Kasumi-1 (cell line): ENCODE measurements at places on chromosomes 3 and 15.

- no peak for DNase-seq
These were observed 34.8 kb downstream of the LMCD1 start for GRCh38 chr3:8536096-8537056.

DNA sequence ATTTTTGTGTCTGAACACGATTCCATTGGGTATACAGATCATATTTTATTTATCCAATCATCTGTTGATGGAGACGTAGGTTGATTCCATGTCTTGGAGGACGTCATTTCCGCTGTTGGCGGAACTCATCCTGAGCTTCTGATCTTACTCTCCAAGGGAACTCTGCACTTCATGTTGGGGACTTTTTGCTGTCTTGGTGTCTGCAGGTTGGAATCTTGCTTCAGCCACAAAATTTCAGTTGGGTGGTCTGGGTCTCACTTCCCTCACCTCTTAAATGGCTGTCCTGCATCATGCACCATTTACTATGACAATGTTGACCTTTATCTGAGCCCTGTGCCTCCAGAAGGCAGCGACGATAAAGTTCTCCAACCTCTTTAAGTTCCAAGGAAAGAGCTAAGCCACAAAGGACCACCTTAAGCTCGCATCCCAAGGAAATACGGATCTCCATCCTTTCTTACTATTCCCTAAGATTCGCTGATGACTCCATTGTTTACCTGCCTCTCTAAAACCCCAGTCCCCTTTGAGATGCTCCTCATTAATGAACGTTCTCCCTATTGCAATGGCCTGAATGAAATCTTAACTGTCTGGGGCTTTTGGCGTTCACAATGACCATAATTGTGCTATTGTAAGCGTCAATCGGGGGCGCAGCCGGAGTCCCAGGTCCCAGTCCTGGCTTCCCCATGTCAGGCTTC is 23.1 kb upstream of the RNU6-1 start:
- no peak for DNase-seq

DNA sequence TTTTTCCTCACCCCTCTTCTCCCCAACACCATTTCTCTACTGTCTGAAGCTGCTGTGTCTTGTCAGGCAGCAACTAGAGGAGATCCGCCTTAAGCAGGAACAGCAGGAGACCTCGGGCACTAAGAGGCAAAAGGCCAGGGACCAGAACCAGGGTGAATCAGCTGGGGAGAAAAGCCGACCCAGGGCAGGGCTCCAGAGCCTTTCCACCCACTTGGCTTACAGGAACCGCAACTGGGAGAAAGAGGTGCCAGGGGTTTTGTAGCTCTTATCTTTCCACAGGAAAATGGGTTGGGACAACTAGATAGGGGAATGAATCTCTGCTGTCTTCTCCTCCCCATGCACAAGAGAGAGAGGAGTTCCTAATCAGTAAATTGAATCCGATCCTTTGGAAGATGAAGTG is 3.0 kb upstream of the NGRN start:
- no peak for DNase-seq

DNA sequence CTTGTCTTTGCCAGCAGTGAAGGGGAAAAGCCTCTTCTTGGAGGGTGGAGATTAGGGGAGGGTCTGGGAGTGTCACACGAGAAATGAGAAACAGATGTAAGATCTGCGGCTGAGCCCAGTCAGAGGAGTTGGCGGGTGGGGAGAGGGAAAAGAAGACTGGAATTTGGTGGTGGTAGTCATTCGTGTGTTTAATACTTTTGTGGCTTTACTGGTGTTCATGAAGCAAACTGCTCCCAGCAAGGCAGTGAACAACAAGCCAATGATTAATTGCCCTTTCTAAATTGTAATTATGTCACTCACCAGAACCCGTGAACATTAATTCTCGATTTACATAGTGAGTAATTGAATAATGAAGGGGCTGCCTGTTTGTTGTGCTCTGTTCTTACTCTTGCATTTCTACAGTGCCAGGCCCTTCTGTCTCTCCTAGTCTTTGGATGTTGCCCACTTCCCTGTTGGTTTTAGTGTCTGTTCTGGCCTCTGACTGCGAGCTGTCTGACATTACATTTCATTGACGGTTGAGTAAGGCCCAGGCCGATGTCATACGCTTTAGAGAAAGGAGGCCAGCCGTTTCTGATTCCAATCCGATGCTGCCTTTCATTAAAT is 78.0 kb downstream of the CHCHD6 start:
- DNase-seq = no peak

- no peak for DNase-seq
These were observed 60.6 kb downstream of the ALCAM start for GRCh38 chr3:105427332-105427731.

DNA sequence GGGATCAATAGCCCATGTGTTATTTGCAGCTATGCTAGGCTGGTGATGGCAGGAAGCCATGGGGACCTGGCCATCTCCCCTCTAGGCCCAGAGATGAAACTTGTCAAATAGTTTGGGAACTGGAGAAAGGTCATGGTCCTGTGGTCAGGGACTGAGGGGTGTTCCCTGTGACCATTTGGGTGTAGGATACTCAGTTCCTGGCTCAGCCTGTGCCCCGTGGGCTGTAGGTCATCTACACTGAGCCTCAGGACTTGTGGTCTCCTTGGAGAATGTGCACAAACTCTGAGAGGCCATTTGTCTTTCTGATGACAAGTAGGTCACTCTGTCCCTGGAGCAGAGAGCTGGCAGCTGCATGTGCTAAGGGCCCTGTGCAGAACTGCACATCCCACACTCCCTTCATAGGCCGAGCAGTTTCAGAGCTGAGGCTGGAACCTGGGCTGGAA is 17.5 kb downstream of the GASK1A start:
- no peak for DNase-seq

DNA sequence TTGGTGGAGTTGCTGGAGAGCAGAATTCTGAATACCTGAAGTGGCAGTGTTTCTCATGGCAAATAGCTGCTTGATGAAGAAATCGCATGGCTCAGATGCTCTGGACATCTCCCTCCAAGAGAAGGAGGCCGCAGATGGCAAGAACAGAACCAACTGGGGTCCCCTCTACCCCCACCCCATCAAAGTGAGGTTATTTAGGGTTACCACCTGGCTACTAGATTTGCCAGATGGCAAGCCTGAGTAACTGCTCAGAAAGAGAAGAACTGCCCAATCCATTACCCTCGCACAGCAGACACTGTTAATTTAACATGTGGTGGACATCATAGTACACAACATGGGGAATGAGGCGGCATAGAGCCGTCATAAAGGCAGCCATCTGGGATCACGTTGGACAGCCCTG is 30.5 kb upstream of the LIPC start:
- DNase-seq = no peak

DNA sequence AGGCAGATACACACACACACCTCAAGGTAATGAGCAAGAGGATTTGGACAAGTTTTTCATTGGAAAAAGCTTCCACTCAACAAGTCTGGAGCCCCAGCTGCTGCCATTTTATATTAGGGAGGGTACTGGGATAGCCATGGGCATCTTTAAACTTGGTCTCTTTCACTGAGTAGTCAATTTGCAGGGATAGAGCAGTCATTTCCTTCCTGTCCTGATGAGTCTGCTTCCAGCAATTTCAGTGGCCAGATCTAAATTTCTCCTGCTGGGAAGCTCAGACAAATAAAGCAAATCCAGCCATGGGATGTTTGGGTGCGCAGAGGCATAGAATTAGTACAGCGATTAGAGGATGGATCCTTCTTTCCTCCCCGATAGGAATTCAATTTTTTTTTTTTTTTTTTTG is 874 bp upstream of the ERC2 start:
- DNase-seq = no peak

DNA sequence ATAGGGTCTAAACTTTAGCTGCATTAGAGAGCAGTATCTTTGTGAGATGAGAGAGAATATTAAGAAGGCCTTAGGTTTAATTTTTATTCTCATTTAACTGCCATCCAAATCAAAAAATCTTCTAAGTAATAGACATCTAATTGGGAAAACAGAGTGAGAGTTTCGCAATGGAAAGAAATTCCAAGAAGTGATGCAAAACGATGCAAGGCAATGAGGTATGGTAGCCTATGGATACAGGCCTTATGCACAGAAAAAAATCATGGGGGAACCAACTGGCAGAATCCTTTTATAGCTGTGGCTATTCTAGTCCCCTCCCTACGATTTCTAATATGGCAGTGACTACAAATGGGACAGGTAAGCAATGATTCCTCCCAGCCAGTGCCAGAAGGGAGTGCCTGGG is 225.9 kb downstream of the GREM1 start:
- no peak for DNase-seq
